SJSA1 (cell line): ENCODE measurements at places on chromosomes 3 and 15. TPM values are rescaled to one million over a fixed set of nuclear protein-coding genes. Genes with fewer than 3 reads are reported as not detected.

DNA sequence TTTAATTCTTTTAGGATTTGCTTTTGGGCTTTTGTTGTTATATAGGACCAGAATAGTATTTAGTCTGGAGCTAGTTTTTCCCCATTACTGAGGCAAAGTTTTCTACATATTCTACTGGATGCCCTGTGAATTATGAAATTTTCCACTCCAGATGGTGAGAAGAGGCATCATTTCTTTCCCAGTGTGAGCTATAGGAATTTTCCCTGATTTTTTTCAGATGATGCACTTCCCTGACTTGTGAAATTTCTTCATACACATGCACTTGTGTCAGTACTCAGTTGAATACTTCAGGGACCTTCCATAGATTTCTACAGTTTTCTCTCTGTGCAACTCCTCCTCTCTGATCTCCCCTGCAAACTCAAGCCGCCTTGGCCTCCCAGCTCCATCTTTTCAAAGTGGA is 73.7 kb upstream of the SLCO2A1 start:
- H3K4me1 ChIP-seq: no peaks in the 10 kb centered on the region
- H3K36me3 ChIP-seq: no peaks in the 10 kb centered on the region
- no peak for DNase-seq
- no peaks in the 10 kb centered on the region for H3K27me3 ChIP-seq
- no peak overlapping the region for H3K27ac ChIP-seq

DNA sequence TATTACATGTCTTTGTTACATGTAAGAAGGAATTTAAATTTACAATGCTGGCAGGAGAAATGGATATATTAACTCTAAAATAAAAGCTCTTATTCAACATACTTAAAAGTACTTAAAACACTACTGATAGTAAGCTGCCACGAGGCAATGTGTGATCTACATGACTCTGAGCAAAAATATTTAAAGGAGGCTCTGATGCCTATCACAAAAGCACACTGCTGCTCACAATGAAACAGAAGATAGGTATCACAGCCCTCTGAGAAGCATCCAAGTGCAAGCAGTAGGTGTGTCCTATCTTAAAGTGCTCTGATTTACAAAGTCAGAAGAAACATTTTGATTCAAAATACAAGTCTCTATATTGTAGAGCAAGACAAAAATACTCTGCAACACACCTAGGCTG is 371.2 kb upstream of the WNT5A start:
- H3K4me1 ChIP-seq: peaks cover 14% of the 10 kb centered on the region
- no peaks in the 10 kb centered on the region for H3K36me3 ChIP-seq
- no peak overlapping the region for H3K4me3 ChIP-seq
- H3K27me3 ChIP-seq: no peaks in the 10 kb centered on the region

DNA sequence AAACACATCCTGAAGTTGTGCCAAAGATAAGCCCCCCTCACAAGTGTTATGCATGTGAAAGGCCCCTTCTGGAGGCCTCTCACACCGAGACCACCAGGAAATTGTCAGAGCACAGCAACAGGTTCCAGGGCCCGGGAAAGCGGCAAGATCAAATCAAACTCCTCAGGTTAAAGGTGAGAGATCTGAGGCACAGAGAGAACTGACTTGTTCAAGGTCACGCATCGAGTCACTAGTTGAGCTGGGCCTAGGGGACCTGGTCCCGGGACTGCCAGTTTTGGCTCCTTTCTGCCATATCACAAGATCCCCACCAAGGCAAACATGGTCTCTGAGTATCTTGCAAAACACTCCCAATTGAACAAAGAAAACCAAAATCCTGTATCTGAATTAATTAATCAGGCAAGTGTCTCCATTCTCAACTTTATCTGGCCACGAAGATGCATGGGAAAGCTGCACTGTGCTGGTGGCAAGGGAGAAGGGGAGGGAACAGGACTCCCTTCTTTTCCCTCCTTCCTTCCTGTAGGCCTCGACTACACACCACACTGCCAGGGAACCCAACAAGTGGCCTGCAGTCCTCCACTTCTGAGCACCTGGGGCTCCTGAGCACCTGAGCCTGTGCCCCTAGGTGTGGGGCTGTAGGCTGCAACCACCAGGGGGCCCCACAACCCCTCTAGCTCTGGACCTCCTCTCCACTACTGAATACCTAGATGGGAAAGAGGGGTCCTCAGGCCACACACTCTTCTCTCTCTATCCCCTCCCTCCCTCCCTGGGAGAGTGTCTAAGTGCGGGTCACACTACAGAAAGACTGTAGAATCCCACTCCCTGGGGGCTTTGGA is 37.3 kb downstream of the ANP32A start:
- no peaks in the 10 kb centered on the region for H3K4me1 ChIP-seq
- DNase-seq: no peak
- H3K36me3 ChIP-seq: peaks cover 81% of the 10 kb centered on the region
- no peaks in the 10 kb centered on the region for H3K27me3 ChIP-seq
- H3K27ac ChIP-seq: no peak overlapping the region

DNA sequence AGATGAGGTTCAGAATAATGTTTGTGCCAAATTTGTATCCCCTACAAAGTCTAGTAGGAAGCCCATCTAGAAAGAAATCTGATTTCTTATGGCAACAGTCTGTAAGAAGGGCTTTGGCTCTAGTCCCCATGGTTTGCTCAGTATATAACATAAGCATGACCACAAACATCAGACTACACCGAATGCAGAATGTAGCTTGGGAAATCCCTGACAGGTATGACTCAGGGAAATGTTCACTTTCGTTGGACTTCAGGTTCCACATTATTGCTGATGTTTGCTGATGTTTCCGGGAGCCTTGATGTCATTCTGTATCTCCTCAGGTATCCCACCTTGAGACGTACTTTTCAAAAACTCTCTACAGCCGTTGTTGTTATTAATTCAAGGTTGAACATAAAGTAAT is 304.4 kb upstream of the TGFBR2 start:
- H3K27me3 ChIP-seq: no peaks in the 10 kb centered on the region
- H3K4me3 ChIP-seq: no peak overlapping the region
- no peaks in the 10 kb centered on the region for H3K36me3 ChIP-seq
- no peak overlapping the region for H3K27ac ChIP-seq
- H3K4me1 ChIP-seq: no peaks in the 10 kb centered on the region

DNA sequence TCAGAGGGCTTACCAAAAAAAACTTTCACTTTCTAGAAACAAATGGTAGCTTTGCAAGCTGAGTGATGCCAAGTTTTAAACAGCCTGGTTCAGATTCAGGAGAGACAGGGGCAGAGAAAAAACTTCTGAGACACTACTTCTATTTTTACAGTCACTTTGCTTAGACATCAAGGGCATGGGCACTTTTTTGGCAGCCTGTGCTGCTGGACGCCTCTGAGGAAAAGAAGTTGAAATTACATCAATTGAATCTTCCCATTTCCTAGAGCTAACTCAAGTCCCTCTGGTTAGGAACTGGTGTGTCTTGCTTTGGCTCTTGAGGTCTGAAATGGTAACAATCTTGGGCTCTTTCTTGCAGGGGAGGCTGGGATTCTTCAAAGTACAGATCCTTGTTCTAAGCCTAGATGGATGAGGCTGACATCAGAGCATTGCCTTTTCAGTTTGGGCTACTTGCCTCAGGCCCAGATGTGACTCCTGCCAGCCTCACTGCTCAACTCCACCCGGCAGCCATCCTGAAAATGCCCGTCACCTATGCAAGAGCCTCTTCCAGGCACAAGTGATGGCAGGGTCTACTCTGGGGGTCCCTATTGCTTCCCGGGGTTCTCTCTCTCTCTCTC is 357.5 kb downstream of the FOXP1 start:
- H3K4me1 ChIP-seq: peaks cover 27% of the 10 kb centered on the region
- DNase-seq: no peak
- no peaks in the 10 kb centered on the region for H3K36me3 ChIP-seq
- peak overlapping the region; percentile 55 for H3K27ac ChIP-seq

The GOLGA8G gene
- 0.25 TPM in 1 of 2 replicates, not detected in the other for total RNA-seq

The MUC20 gene
- not detected in 2 replicates for total RNA-seq

DNA sequence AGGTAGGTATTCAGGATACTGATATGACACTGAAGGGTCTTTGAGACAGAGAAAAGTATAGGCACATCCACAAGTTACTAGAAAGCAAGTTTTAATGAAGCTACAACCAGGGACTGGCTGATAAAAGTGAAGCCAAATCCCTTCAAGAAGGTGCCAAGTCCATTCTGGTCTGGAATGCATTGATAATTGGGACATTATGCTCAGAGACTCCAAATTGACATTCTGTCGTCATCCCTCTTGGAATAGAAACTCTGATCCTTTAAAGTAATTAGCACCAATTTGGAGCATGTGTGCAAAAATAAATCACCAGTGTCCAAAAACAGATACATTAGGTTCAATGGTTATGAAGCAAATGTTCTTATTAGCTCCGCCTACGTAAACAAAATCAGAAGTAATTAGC is 47.3 kb upstream of the BCL6 start:
- no peaks in the 10 kb centered on the region for H3K27me3 ChIP-seq
- no peak overlapping the region for H3K4me3 ChIP-seq

The GOLGA6L2 gene
- not detected in 2 replicates for total RNA-seq

The CACNA2D2 gene
- total RNA-seq: not detected in 2 replicates

The PPARG gene
- 0.39 and 1.3 TPM in 2 replicates for total RNA-seq

- no peak for DNase-seq
- no peaks in the 10 kb centered on the region for H3K4me1 ChIP-seq
- H3K4me3 ChIP-seq: no peak overlapping the region
- no peaks in the 10 kb centered on the region for H3K36me3 ChIP-seq
- H3K27ac ChIP-seq: no peak overlapping the region
- H3K27me3 ChIP-seq: no peaks in the 10 kb centered on the region
Measured at GRCh38 chr3:40765884-40766283, 241.1 kb downstream of the ZNF621 start.

The WDR93 gene
- 0.05 TPM in 1 of 2 replicates, not detected in the other for total RNA-seq

- no peak overlapping the region for H3K27ac ChIP-seq
- no peak overlapping the region for H3K4me3 ChIP-seq
- no peaks in the 10 kb centered on the region for H3K4me1 ChIP-seq
- no peak for DNase-seq
- no peaks in the 10 kb centered on the region for H3K36me3 ChIP-seq
Measured at GRCh38 chr15:39391230-39391629, 189.6 kb upstream of the THBS1 start.

- no peaks in the 10 kb centered on the region for H3K4me1 ChIP-seq
Measured at GRCh38 chr15:73345658-73346057, 23.1 kb downstream of the HCN4 start.

- H3K36me3 ChIP-seq: no peaks in the 10 kb centered on the region
- H3K27me3 ChIP-seq: no peaks in the 10 kb centered on the region
- no peak overlapping the region for H3K27ac ChIP-seq
- H3K4me1 ChIP-seq: peaks cover 26% of the 10 kb centered on the region
- DNase-seq: no peak
Measured at GRCh38 chr3:64398006-64398405, 172.7 kb upstream of the PRICKLE2 start.

DNA sequence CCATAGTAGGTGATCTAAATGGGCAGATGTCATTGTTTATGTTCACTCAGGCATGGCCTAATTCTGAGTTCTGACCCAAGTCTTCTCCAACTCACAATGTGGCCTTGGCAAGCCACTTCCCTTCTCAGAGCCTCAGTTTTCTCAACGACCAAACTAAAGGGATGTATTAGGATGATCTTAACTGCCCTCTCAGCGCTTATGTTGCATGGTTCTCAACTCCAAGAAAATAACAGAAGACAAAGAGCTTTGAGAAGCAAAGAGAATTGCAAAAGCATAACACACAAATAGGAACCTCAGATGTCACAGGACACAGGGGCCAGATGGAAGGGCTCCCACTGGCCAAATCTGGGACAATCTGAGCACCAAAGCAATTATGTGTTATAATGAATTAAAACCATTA is 8.6 kb downstream of the RHCG start:
- H3K4me3 ChIP-seq: no peak overlapping the region
- H3K36me3 ChIP-seq: no peaks in the 10 kb centered on the region
- no peak overlapping the region for H3K27ac ChIP-seq
- H3K4me1 ChIP-seq: no peaks in the 10 kb centered on the region
- peaks cover 15% of the 10 kb centered on the region for H3K27me3 ChIP-seq
- no peak for DNase-seq

The DGKG gene
- total RNA-seq: 0.97 TPM in 1 of 2 replicates, not detected in the other

The GOLGA6D gene
- not detected in 2 replicates for total RNA-seq

DNA sequence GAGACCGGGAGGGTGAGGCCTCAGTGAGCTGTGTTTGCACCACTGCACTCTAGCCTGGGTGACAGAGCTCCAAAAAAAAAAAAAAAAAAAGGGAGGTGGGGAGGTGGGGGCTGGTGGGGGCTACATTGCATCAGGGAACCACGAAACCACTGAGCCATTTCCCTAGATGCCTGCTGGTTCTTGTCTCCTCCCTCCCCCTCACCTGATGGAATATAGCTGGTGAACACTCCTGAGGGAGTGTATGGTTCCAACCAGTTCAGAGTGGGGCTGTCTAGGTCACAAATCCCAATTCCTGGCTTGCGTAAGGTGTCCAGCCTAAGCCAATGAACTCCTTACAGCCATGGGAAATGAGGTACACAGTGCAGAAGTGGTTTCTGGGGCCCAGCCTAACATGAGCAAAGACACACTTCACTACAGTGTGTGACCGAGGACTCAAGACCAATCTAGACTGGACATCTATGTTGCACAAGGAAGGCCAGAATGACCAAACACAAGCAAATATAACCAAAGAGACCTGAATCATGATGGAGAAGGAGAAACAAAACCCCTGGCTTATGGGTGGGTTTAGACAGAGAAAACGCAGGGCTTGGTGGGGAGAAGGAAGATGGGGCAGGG is 39.1 kb upstream of the OSBPL11 start:
- H3K4me3 ChIP-seq: no peak overlapping the region
- DNase-seq: no peak
- no peak overlapping the region for H3K27ac ChIP-seq
- no peaks in the 10 kb centered on the region for H3K4me1 ChIP-seq
- H3K27me3 ChIP-seq: no peaks in the 10 kb centered on the region

GRCh38 chr15:74412159-74412558 is 21.6 kb downstream of the SEMA7A start:
- H3K36me3 ChIP-seq: 0 out of 2 replicates have a peak, but pooled peaks cover 4% of the 10 kb centered on the region
- H3K4me3 ChIP-seq: no peak overlapping the region
- no peak for DNase-seq

The TTC23 gene
- total RNA-seq: 11.9 and 31.9 TPM in 2 replicates
